ENCODE measurements at places on chromosomes 12 and 14.

GRCh38 chr12:22100958-22101748 is 55.1 kb downstream of the CMAS start:
- peak; percentile 77 for DNase-seq

DNA sequence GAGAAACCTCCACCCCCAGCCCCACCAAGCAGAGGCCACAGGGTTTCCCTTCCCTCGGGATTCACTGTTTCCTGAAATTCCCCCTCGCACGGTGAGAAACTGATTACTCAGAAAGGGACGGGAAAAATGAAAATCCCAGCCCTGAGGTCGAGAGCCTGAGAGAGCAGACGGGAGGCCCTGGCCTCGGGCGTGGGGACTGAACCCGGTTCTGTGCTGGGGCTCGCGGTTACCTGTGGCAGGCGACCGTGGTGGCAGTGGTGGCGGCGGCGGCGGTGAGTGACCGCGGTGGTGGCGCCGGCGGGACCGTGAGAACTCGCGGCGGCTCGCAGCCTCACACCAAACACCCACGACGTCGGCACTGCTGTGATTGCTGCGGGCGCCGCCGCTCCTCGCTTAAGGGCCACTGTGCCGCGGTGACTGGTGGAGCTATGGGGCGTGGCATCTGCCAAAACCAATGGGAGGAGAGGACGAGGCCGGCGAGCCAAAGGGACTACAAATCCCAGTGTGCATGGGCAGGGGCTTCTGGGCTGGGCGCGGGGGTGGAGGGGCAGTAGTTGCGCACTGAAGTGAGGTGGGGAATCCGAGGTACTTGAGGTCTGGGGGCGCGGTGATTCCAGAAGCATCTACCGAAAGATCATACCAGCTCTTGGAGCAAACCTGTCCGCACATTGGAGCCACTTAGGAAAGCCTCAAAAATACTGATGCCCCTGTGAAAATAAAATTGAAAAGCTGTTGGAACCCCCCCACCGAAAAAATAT is at the start of gene LGMN:
TSS of gene LGMN (minus strand) at position 369 of the 758 bp plus-strand sequence. CDS start 15,841 bp downstream, outside the sequence.
- DNase-seq: peak; percentile 95

DNA sequence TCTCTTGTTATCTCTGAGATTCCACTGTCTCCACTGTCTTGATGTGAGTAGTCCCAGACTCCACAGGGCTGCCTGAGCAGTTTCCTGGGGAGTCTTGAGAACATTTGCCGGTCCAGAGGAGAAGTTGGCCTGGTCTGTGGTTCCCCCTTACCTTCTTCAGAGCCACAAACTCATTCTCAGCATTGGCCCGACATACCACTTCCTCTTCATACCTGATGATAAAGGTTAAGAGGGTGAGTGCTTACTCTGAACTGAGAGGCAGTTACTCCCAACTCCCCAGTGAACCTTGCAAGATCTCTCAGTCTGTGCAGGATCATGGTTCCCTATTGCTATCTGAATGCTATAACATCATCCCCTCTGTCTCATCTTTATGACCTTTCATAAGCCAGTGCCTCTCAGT is 2.6 kb downstream of the KRT84 start:
- DNase-seq: no peak

DNA sequence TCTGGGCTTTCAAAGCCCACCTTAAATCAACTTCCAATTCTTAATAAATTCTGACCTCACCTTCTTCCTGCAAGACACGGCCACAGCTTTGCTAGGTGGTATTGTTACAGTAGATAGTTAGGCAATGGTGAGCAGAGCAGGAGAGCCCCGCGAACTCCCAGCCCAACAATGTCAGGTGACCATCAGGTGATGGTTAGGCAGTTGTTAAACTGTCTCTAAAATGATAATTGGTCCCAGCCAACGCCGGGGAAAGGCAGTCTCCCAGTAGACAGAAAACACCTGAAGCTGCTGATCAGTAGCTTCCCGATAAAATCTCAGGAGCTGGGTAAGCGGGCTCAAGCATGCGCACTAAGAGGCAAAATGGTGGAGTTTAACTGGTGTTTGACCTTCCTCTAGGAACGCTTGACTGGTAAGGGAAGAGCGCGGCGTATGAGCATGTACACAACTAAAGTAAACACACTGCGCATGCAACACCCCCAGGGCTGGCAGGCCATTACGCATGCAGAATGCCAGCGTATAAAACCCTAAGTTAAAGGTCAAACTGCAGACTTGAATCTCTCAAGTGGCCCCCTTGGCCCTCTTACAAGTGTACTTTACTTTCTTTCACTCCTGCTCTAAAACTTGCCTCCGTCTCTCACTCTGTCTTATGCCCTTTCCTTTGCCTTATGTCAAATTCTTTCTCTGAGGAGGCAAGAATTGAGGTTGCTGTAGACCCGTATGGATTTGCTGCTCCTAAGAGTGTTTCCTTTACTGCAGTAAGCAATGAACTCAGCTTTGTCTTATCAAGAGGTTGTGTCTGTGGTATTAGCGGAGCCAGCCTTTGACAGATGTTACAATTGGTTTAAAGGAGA is 113.5 kb downstream of the C12orf75 start:
- peak; percentile 30 for DNase-seq

GRCh38 chr14:81222691-81223090 is 1.9 kb upstream of the GTF2A1 start:
- no peak for DNase-seq

DNA sequence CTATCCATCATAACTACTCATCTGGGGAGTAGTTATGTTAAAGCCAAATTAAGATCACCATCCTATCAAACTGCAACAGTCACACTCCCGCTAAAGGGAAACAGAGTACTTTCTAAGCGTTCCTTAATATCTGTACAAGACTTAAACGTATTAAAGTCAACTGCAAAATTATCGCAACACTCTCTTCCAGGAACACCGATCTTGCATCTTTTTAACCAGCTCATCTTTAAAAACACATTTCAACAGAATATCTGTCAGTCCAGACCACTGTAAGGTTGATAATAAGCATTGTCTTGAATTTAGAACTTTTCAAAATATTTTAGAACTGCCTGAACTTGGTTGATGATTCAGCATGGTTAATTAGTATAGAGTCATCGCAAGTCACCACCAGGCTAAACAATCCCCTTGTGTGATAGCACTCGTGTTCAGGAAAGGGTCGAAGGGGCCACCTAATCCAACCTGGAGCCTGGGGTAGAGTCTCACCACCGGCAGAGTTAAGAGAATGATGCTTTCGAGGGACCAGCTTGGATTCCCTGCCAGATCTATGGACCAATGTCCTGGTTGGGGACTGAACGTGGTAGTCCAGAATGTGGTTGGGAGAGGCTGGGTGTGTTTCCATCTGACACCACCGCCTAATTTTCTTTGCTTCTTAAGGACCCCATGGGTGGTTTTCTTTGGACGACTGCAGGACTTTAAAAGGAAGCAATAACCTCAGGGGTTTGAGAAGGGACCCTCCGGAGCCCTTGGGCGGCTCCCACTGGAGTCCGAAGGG is 890 bp downstream of the SPTLC2 start:
- DNase-seq: peak; percentile 32

DNA sequence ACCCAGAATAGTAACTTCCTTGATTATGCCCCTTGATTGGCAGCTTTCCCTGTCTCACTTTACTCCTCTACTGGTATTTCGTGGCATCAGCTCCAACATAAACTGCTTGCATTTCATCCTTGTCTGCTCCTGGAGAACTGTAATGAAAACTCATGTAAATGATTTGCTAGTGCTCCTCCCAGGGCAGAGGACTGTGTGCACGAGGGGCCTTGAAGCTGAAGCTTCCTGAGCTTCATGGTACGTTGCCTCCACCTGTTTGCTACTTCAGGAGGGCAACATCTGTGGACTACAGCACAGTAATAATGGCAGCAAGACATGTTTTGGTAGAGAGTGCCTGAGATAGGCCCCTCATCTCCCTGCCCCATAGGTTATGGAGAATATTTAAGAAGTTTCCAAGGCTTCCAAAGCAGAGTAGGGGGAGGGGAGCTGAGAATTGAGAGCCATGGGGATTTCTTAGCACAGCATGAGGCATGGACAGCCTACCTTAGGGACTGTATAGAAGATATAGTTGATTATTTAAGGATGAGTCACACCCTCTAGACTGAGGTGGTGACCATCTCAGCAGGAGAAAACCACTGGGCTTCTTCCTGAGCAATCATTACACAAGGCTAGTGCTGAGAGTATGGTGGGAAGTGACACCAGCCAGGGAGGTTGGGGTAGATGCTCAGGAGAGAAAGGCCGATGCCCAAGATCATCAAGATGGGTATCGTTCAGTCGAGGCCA is 29.5 kb downstream of the CCDC198 start:
- no peak for DNase-seq

GRCh38 chr12:28409892-28410291 is 219.6 kb downstream of the CCDC91 start:
- no peak for DNase-seq

GRCh38 chr14:21408147-21408546 is 24.3 kb upstream of the SUPT16H start:
- no peak for DNase-seq

DNA sequence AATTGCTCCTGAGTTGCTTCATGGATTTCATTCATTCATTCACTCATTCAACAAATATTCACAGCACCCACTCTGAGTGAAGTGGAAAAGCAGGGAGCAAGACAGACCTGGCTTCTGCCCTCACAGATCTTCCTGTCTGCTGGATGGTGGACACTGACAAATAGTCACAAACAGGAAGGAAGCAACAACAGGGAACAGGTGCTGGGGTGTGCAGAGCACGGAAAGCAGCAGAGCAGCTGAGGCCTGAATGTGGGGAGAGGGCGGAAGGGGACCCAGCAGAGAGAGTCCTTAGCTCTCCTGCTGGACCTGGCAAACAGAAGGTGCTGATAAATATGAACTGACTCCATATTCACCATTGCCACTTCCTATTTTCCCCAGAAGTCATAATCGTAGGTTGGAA is 54.4 kb downstream of the SETD3 start:
- no peak for DNase-seq

DNA sequence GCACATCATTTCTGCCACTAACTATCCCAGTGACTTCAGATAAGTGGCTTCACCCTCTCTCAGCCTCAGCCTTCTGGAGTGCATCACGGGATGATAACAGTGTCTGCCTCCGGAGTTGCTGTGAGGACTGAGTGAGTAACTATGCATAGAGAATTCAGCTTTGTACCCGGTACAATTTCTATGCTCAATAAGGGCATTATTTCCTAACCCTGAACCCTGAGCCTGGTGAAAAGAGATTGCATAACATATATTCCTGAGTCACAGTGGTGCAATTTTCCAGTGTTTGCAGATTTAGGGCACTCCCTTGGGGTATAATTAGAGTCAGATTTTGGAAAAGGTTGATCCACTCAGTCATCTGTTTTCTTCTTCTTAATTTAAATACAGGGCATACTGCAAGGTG is 181.1 kb downstream of the PTPN11 start:
- no peak for DNase-seq

GRCh38 chr14:71267007-71267513 is 359.8 kb downstream of the PCNX1 start:
- DNase-seq: no peak

DNA sequence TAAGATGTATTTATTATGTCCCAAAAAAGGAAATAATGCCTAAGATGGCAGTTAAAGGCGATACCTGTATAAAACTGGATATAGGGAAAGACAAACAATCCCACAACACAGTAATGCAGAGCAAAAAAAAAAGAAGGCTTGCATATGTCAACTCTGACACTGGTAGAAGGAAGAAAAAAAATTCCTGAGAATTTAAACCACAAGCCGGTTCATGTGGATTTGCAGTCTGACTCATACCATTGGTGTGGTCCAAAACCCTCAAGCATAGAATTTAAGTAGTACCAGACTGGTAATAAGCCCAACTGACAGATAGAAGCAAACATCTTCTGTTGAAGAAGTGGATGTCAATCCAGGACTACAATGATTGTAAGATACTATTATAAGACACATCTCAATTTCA is 7.2 kb downstream of the DNAI7 start:
- no peak for DNase-seq

- peak; percentile 31 for DNase-seq
Observed at GRCh38 chr12:56645201-56645716, 525 bp downstream of the ATP5F1B start.

- no peak for DNase-seq
Observed at GRCh38 chr12:117334051-117334450, 27.4 kb downstream of the NOS1 start.
